ENCODE measurements at places on chromosomes 6 and 20.

- no peak for DNase-seq
These were observed 38.7 kb downstream of the MOXD1 start for GRCh38 chr6:132362442-132363185.

GRCh38 chr20:38523697-38524096 is 51.1 kb downstream of the RALGAPB start:
- no peak for DNase-seq

GRCh38 chr6:43396408-43397149 is 27.1 kb upstream of the ZNF318 start:
- no peak for DNase-seq

- DNase-seq = no peak
These were observed 39.5 kb downstream of the HDDC2 start for GRCh38 chr6:125262016-125263013.

DNA sequence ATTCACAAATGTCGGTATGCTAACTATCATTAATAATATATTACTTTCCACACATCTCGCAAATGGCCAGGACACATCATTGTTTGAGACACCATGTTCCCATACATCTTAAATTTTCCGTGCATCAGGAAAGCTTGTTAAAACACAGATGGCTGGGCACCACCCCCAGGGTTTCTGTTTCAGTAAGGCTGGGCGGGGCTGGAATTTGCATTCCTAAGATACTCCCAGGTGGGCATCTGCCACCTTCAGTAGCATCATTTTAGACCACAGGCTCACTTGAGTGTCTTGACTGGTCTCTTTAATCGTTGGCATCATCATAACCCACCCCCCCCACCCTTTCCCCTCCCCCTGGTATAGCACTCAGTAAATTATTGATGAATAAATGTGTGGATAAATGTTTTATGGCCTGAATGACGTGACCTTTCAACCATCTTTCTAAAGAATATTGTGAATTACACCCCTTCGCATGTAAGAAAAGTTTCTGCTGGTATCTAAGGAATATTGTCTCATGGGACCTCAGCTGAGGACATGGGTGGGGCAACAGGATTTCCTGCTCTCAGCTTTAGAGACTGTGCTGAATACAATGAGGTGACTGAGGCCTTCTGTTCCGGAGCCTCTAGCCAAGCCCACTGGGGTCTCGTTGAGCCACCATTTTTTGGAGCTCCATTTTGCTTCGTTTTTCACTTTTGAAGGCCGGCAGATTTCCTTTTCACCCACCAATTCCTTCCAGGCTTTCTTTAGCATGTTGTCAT is 124.1 kb upstream of the NEDD9 start:
- no peak for DNase-seq

GRCh38 chr20:1263853-1264252 is 2.2 kb upstream of the SNPH start:
- no peak for DNase-seq

DNA sequence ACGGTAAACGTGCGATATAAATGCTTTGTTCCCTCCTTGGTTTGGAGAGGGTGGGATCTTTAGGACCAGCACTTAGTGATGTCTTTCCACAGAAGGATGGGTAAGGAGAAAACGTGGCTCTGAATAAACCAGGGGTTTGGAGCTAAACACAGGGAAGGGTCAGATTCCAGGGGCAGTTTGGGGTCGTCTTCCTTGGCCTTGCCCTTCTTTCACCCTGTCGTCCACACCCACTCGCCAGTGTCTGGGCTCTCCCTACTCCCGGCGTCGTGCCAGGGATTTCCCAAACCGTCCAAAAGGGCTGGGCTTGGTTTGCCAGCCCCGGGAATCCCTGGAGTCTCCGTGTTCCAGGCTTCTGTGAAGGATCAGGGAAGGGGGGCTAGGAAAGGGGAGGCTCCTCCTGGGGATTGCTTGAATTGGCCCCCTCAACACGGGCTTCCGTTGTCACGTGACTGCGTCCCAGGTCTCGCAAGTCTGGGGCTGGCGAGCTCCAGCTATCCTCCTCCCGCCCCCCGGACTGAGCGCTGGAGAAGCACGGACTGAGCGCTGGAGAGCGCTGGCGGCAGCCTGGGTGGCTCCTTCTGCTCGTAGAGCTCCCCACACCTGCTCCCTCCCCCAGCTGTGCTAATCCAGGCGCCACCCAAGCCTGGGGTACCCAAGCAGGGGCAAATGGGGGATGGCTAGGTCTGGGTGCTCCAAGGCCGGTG is 9.4 kb upstream of the ARMC12 start:
- DNase-seq = peak; percentile 80

GRCh38 chr6:105372849-105373182 is 30.1 kb downstream of the PREP start:
- DNase-seq = no peak

DNA sequence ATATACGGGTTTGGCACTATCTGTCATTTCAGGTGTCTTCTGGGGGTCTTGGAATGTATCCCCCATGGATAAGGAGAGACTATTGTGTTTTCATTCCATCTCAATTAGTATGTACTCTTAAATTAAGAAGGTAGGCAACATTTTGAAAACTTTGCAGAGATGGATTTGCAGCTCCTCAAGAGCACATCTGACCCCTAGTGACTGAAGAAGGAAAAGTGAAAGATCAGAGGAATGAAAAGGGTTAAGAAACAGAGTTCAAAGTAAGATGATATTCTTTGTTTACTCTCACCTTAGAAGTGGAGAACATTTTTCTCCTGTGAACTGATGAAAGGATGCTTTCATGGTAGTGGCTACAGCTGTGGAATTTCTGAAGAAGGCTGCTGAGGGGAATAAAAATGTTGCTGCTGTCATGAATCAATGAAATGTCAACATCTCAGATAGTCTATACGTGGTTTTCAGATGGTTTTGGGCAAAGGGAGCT is 41.5 kb downstream of the SH3BGRL2 start:
- DNase-seq = no peak

GRCh38 chr6:71333697-71334096 is 45.1 kb downstream of the OGFRL1 start:
- DNase-seq = no peak

- DNase-seq = no peak
These were observed 674.5 kb downstream of the HDGFL1 start for GRCh38 chr6:23243854-23244253.

DNA sequence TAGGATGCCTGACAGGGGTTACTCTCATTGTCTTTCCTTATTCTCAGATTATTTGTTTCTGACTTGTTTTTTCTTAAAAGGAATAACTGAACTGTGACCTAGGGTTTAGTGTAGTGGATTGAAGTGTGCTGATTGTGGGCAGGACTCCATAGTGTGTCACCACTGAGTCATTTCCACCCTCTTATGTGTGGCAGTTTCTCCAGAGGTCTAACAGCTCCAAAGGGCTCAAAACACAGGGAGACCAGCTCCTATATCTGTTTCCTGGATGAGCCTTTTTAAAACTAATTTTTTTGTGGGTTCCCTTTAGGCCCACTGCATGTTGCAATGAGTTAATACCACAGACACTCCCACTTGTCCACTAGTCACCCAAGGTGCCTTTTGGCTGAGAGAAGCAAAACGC is 951.1 kb upstream of the ADGRB3 start:
- DNase-seq = no peak

DNA sequence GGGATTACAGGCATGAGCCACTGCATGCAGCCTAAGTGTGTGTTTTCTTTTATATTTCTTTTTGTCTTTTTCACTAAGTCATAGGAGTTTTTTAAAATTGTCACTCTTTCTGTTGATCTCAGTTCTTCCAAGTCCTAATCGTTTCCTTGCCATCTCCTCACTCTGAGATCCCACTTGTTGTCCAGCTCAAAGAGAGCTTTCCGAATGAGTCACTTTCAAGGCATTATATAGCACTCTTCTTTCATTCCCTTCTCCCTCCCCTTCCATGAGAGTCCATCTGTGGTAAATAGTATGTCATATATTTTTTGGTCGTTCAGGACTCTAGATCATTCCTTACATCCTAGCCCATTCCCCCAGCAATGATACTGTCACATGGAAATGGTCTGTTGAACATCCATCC is 4.3 kb downstream of the VAPB start:
- DNase-seq = no peak

GRCh38 chr20:1310506-1311190 is 18.3 kb downstream of the SDCBP2 start:
- no peak for DNase-seq

DNA sequence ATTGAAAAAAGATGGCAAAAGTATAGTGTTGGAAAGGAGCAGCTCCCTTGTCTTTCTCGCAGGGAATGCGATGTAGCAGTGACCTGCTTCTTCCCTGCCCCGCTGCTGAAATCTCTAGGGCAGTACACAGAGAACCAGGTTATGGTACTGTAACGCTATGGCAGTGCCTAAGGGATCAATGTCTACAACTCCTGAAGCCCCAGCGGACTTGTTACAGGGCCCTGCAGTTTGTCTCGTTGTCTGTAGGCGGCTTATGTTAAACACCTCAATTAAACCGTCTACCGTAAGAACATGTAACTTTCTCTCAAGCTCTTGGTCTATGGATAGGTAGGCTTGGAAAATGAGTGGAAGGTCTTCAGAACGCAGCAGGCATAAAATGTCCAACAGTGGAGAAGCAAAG is 44.8 kb upstream of the SLC17A4 start:
- no peak for DNase-seq

DNA sequence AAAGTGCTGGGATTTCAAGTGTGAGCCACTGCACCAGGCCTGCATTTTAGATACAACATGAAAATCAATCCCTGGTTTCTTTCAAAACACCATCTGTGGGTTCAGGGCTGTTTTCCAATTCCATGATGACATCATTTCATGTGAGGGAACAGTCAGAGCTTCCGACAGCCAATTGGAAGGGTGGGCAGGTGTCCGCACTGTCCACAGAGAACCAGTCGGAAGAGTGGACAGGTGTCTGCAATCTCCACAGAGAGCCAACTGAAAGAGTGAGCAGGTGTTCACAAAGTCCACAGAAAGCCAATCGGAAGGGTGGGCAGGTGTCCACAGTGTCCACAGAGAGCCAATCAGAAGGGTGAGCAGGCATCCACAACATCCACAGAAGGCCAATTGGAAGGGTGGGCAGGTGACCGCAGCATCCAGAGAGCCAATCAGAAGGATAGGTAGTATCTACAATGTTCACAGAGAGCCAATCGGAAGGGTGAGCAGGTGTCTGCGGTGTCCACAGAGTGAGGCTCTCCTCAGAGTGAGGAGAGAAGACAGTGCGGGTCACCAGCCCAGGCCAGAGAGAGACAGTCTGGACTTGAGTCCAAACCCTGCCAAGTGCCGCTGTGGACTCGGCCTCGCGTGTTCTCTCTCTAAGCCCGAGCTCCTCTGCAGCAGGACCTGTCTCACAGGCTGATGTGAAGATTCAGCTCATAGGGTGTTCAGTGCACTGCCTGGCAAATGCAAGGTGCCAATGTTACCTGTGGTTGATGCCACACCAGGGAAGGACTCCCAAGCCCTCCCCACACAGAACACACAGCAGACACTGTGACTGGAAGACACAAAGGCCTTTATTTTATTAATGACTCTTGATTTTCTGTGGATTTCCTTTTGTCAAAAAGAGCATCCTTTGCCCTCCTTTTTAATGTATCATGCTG is 57.3 kb downstream of the DLL1 start:
- no peak for DNase-seq

- no peak for DNase-seq
These were observed 8.5 kb downstream of the QRSL1 start for GRCh38 chr6:106637717-106638341.

- DNase-seq = no peak
These were observed 74.4 kb downstream of the NFATC2 start for GRCh38 chr20:51467956-51468626.

GRCh38 chr6:15242937-15243614 is 2.8 kb upstream of the JARID2 start:
- no peak for DNase-seq

DNA sequence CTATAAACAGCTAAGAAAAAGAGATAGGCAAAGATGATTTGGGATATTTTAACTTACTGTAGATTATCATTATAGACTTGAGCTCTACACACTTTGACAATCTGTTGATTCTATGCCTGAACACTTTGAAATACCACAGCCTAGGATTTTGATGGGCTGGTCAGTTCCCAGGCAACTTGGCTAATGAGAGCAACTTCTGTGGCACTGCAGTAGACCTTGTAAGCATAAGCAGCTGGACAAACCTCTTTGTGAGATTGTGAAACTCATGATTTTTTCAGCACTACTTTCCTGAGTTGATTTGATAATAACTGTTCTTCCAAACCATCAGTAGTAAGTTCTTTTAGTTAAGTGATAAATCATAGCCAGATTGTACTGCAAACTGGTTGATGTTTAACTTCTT is 27.1 kb upstream of the ELOVL5 start:
- DNase-seq = no peak

- DNase-seq = no peak
These were observed 495.2 kb upstream of the FLRT3 start for GRCh38 chr20:14832630-14833029.

DNA sequence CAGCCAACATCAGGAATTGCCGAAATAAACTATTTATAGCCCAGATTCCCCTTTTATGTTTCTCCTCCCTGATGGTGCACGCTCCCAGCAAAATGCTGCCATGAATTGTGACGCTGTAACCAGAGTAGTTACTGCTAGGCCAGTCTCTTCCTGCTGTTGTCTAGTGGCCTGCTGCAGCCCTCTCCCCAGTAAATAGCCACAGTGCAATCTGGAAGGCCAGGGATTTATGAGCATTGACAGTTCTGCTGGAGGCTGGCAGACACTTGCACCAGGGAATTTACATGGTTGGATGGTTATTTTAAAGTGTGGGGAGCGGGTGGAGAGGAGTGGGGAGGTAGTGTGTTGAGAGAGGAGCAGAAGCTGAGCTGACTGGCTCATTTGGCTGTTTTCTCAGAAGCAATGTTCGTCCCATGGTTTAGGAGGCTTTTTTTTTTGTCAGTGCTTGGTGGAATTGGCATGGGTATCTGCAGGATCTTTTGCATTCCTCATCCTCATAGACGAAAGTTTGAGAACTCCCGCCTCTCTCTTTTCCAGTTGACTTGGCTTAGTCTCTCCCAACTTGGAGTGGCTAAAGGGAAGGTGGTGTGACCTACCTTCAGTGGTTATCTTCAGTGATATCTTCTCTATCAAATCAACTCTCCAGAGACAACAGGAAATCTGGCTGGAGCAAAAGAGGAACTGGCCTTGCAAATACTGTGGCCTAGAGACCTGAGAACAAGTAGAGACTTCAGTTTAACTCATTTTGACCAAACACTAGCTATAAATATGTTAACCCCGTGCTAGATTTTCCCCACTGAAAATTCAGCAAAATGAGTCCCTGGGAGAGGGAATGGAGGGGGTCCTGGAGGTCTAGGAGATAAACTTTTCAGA is 99.3 kb upstream of the VSTM2L start:
- no peak for DNase-seq
